ENCODE measurements at places on chromosomes 5 and 9.

GRCh38 chr9:7982907-7983306 lies 183.3 kb upstream of the DMAC1 start:
- no peak for DNase-seq

DNA sequence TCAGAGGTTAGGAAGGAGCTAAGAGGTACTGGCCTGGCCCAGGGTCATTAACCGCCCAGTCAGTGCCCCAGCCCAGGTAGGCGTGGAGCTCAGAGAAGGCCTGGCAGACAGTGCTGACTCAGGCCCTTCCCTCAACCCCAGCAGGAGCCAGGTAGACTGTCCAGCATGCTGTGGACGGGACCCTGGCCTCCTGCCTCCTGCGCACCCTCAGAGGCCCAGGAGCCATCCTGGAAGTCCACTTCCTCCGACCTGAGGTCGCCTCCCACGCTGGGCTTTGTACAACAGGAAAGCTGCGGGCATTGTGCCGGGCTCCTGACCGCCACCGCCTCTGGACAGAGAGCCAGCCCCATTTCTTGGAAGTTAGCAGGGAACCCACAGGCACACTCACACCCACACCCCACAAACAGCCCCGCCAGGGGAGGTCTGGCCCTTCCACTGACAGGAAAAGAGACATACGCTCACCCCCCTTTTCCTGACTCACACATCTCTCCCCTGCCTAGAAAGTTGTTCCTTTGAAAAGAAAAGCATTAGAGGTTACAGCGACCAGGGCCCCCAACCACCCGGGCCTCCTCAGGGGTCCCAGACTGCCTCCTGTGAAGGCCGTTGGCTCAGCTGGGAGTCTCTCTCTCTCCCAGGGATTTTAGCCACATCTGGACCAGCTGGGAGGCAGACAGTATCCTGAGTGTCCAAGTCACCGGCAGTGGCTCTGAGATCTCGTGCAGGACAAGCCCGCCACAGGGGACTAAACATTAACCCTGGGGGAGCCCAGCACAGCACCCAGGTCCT lies 7.7 kb downstream of the RALGDS start:
- DNase-seq = no peak

GRCh38 chr9:73183917-73184861 lies 32.5 kb downstream of the ANXA1 start:
- peak; percentile 77 for DNase-seq

GRCh38 chr9:114303571-114303970 lies 19.3 kb upstream of the ORM1 start:
- DNase-seq = no peak

DNA sequence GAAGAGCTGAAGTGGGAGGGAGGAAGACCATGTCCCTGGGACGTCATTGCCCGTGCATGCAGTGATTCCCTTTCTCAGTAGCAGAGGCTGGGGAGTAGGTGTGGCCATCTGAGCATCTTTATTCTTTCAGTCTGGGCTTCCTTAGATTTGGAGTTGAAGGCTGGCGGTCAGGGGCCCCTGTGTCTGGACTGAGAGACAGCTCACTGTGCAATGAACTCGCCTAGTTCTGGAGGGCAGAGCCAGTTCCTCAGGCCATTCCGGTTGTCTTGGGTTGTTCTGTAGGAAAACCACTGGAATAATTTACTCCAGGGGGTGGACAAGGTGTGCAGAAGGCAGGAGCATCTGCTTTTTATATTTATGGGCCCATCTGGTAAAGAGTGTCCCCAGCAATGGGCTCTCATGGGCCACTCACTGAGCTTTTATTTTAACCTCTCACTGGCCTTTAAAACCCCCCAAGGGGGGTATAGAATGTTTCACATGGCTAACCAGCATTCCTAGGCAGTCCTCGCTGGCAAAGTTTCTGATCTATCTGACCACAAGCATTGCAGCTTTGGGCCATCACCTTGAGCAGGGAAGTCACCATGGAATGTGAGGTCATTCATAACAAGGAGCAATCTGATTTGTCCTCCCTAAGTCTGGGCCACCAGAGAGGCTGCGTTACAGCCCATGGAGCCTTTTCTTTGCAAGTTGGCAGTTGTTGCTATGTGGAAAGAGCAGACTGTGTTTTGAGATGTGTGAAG lies 9.2 kb downstream of the STC2 start:
- DNase-seq = no peak

DNA sequence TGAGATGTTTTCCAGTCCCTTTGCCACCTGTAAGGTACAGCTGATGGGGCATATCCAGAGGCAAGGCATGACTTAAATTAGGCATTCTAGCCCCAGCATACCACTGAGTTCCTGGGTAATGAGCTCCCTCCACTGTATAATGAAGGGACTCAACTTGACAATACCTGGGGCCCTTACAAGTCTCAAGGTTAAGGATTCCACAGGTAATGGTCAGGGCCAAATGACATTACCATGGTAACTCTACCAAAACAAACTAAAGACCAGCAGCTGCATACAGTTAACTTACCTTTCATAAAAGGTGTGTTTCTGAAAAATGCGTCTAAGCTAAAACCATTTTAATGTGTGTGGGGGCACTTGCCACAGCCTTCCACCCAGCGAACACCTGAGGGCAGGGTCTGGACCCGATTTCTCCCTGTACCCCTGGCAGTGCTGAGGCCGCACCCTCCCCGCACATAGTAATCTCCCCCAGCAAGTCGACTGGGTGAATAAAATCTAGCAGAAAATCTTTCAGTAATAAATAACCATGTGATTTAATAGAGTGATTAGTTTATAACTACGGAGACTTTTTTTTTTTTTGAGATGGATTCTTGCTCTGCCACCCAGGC lies 24.2 kb downstream of the CCDC69 start:
- no peak for DNase-seq

GRCh38 chr9:33170464-33171415 lies 3.6 kb upstream of the B4GALT1 start:
- DNase-seq = no peak

DNA sequence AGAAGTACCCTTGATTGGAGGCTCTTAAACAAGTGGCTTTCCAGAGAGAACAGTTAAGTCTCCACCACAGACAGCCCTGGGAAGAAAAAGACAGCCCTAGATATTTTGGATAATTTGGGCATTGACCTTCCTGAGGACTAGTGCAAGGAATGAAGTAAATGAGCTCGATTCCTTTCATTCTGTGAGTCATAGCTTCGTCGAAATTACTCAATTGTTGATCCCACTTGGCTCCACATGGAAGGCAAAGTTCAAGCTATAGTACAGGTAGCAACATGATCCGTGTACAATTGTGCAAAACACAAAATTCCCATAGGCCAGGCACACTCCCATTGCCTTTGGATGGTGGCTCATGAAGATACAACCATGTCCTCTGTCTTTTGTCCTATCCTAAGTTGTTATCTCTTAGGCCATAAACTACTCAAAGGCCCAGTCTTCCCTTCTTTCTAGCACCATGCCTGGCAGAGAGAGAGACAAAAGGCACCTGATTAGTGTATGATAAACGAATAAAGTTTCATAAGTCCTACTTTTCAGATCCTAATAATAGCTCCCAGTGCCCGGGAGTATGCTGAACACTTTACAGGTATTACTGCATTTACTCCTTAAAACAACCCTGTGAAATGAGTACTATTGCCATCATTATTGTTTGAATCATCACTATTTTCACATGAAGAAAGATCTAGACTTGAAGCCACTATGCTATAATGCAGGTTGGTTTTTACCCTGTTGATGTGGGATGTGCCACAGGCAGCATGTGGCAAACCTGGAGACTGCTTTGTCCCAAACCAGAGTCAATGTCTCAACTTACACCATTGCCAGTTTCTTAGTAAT lies 116.7 kb upstream of the RANBP3L start:
- DNase-seq = no peak

- DNase-seq = no peak
These were observed 72.4 kb downstream of the MSX2 start for GRCh38 chr5:174796711-174797192.

DNA sequence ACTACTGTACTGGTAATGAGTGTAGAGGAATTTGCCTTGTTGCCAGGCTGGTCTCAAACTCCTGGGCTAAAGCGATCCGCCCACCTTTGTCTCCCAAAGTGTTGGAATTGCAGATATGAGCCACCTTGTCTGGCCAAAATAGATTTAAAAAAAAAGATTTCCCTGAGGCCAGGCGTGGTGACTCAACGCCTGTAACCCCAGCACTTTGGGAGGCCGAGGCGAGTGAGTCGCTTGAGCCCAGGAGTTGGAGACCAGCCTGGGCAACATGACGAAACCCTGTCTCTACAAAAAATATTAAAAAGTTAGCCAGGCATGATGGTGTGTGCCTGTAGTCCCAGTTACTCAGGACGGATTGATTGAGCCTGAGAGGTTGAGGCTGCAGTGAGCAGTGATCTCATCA lies 62.5 kb downstream of the IPO11 start:
- no peak for DNase-seq

All from muscle of leg (tissue), 16 donors.